ENCODE measurements at places on chromosomes 16 and 17.
A peak's percentile ranks its signal among the peaks of the same experiment; 100 is the strongest.

GRCh38 chr16:74666010-74666421 is 661 bp downstream of the RFWD3 start:
- DNase-seq: no peak

DNA sequence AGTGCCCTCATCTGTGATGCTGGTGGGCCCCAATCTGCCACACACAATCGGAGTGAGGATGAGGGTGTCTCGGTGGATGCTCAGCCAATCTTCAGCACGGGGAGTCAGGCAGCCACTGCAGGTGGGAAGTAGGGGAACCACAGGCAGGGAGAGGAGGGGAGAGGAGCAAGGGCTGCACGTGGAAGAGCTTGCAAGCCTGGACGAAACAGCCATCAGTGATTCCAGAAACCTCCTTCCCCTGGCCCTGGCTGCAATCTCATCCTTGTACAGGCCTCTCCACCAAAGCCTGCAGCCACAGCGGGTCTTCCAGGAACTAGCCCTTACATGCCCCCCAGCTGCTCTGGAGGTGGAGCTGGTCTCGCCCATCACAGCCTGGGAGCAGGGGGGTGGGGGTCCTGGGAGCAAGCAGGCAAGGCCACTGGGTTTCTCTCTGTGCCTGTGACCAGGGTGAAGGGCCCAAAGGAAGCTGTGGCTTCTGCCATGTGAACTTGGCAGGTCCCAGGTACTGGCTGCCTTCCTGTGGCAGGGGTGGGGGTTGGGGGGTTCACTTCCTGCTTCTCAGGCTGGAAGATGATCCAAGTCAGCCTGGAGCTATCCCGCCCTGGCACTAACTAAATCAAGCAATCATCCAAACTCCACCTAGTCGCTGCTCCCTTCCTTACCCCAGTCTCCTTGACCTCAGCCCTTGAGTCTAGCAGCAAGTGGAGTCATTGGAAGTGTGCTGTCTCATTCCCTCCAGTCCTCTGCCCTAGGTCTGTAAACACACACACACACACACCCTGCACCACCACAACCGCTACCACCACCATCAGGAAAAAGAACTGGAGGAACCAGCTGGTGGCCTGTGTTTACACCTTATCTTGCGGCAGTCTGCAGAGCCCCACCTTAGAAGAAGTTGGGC is 29.4 kb upstream of the MLKL start:
- no peak for DNase-seq

- no peak for DNase-seq
Observed at GRCh38 chr16:56050916-56051315, 140.4 kb upstream of the GNAO1 start.

DNA sequence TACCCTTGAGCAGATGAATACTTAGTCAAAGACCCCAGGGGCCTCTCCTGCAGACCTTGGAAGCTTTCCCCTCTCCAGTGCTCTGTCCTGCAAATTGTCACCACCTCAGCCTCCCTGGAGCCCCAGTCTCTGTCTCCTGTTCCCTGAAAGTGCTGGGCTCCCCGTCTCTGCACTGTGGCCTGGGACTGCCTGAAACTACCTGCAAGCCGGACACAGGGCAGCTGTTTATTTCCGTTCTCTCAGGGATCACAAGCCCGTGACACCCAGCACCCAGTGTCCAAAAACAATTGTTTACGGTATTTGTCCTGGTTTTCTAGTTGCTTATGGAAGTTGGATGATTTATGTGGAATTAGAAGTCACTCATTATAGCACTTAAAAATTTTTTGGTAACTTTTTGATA is 81.6 kb upstream of the CHMP6 start:
- no peak for DNase-seq

DNA sequence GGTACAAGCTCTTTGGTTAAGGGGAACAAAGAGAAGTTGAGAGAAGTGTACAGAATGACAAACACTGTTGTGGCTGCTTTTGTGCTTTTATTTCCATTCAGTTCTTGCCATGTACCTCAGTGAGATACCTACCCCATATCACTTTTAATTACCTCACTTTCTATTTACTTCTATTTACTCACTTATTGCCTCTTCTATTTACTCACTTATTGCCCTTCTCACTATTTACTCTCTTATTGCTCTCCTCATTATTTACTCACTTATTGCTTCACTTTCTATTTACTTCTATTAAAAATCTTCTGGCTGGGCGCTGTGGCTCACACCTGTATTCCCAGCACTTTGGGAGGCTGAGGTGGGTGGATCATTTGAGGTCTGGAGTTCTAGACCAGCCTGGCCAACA is 41.9 kb downstream of the MBTD1 start:
- no peak for DNase-seq

DNA sequence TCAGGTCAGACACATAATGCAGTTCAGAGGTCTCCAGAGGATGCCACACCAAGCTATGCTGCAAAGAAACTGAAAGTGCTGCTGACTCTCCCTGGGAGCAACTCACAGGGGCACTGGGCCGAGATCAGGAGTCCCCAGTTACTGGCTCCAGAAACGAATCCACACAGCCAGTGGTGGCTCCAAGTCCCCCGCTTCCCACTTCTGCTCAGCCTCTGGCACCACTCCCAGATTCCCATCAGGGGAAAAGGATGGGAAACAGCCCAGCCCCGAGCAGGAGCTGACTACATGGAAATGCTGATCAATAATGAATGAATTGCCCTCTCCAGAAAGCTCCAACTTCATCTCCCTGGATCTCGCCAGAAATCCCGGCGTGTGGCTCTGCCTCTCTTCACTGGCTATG is 62.3 kb upstream of the CDH5 start:
- no peak for DNase-seq

DNA sequence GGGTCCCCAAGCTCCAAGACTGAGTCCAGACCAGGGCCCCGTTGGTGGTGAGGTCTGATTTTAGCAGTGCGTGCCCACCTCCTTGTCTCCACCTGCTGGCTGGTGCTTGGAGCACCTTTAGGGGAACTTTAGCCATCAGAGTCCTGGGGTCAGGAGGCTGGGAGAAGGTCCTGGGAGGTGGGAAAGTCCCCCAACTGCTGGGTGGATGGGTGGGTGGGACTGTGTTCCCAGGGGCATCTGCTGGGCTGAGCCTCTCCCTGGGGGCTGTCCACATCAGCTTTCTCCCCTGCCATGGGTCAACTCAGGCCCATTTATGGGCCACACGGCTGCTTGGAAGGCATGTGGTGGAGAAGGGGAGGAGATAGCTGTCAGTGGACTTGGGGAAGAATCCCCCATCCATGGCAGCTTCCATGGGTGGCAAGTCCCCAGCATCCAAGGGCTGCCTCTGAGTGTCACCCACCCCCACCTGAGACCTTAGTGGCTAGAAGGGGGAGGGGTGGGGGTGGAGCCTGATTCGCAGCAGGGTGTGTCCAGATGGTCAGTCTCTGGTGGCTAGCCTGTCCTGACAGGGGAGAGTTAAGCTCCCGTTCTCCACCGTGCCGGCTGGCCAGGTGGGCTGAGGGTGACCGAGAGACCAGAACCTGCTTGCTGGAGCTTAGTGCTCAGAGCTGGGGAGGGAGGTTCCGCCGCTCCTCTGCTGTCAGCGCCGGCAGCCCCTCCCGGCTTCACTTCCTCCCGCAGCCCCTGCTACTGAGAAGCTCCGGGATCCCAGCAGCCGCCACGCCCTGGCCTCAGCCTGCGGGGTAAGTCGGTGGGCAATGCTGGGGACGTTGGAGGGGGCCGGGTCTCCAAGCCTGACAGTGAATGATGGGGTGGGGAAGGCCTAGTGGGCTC is at the start of gene TRPV2:
Gene TRPV2, plus strand, starts transcription at position 541 of the 894 bp plus-strand sequence. CDS start 2,098 bp downstream, outside the sequence.
- peak; percentile 55 for DNase-seq

GRCh38 chr16:57906382-57907316 is 64.3 kb downstream of the CNGB1 start:
- DNase-seq: no peak

- no peak for DNase-seq
Observed at GRCh38 chr16:81385031-81385756, 59.4 kb upstream of the CMIP start.

- no peak for DNase-seq
Observed at GRCh38 chr17:79740413-79740812, 9.7 kb downstream of the ENPP7 start.

DNA sequence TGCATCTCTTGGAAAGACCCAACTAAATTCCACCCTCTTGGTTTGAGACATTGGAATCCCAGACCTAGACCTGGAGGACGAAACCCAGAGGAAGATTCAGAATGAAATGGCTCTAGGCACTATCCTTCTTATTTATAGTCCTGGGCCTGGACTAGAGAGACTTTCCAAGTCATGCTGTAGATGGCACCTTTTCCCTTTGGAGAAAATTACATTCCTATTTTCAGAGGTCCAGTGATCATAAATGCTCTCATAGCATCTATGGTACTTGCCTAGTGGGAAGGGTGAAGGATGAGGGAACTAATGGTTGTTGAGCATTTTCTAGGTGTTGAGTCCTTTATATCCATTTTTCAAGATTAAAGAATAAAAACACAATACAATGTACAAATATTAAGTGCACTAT is 37.1 kb downstream of the SPACA3 start:
- no peak for DNase-seq

DNA sequence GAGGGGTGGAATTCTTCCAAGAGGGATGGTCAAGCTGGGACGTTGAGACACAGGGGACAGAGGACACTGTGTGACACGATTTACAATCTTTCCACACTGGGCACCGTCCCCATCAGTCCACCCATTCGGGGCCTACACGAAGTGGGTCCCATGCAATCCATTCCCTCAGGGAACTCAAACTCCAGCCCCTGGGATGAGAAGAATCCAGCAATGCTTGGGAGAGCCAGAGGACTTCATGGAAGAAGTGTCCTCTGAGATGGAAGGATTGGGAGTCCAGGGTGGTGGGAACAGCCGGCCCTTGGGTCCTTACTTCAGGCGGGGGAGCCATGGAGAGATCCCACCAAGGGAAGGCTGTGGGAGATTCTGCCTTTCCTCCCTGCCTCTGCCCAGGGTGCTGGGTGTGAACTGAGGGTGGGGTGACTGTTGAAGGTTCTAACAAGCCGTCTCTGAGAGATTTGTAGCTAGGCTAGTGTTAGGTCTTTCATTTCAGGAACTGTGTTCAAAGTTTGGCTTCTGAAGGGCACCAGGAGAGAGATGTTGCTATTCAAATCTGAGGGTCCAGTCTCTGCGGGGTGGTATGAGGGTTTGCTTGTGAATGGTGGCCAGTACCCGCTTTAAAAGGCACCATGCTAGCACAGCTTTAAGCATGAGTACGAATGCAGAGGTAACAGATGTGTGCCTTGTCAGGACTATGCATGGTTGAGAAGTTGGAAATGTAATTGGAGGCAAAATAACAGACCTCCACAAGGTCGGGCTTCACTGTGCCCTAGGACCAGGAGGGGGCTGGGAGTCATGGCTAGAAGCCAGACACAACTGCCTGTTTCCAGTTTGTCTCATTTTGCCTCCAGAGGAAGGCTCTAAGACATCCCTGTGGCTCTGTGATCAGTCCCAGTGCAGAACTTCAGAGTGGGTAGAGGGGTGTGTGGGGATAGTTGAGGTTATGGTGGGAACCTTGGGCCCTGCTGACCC is 1.9 kb downstream of the ATP1B2 start:
- DNase-seq: no peak

- DNase-seq: no peak
Observed at GRCh38 chr17:68293490-68294195, 2.3 kb downstream of the ARSG start.

DNA sequence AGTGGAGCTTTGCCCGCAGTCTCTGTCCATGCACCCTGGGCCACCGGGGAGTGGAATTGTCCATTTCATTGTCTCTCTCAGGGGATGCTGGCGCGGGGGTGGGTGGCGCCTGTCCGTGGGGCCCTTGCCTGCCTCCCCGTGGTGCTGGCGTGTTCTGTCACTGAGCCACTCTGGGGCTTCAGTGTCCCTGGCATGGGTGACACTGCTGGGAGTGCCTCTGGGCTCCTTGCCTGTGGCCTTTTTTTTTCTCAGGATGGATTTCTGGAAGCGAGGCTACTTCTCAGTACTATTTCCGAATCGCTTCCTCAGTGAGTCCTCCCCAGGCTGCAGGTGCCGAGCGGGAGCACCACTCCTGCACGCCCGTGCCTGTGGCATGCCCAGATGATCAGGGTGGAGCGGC is 55.0 kb downstream of the PDPK1 start:
- DNase-seq: no peak

- no peak for DNase-seq
Observed at GRCh38 chr16:13463619-13464018, 456.3 kb upstream of the ERCC4 start.

DNA sequence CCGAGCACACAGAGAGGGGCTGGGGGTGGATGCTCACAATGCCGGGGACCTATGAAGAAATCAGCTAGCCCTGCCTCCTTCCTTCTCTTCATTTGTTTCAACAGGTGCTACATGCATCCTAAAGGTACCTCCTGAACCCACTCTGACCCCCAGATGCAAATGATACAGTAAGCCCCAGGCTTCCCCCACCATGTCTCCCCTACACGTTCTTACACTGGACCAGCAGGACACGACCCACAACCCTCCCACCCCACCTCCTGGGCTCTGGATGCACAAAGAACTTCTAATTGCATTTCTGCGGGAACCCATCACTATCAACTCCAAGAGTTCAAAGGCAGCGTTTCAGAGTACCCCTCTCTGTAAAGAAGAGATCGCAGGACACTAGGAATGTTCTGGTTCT is 2.1 kb downstream of the XYLT1 start:
- no peak for DNase-seq

- DNase-seq: no peak
Observed at GRCh38 chr17:42281571-42282096, 5.4 kb upstream of the STAT5B start.

GRCh38 chr17:66555605-66556004 is 253.2 kb downstream of the PRKCA start:
- DNase-seq: no peak

DNA sequence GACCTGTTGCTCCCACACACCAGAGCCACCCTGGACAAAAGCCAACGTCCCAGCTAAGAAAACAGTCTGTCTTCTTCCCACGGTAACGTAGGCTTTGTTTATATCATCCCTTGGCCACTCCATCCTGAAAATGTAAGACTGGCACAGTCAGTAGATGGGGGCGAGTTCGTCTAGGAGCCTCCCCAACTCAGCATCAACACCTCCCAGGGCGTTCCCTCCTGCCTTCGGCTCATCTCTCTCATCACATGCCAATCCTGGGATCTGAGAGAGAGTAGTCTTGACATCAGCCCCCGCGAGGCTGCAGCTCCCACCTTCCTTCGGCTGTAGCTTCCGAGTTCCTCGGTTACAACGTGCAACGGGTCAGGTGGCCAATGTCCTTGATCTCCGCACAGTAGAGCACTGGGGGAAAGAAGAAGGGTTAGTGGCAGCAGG is 894 bp downstream of the RNF227 start:
- no peak for DNase-seq

Data from liver (tissue), 10 donors.